Activated T-cell treated with anti-CD3 and anti-CD28 coated beads, Interleukin-2, amount 50 U/mL, for 48 hours (primary cell): ENCODE measurements at places on chromosomes 6 and 20.

DNA sequence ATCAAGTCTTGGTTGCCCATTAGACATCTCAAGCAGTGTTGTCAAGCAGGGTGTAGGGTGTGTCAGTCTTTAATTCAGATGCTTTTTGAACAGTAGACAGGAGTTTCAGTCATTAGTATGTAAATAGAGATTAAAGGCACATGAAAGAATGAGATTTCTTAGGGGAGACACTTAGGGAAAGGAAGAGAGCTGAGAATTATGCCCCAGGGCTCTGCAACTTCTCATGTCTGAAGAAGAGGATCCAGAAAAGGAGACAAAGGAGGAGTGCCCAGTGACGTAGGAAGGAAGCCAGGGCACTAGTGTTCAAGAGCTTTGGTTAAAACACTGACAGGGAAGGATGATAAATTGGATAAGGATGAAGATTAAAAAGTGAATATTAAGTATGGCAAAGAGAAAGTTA, 569.7 kb downstream of the NKAIN2 start:
- no peak for DNase-seq

DNA sequence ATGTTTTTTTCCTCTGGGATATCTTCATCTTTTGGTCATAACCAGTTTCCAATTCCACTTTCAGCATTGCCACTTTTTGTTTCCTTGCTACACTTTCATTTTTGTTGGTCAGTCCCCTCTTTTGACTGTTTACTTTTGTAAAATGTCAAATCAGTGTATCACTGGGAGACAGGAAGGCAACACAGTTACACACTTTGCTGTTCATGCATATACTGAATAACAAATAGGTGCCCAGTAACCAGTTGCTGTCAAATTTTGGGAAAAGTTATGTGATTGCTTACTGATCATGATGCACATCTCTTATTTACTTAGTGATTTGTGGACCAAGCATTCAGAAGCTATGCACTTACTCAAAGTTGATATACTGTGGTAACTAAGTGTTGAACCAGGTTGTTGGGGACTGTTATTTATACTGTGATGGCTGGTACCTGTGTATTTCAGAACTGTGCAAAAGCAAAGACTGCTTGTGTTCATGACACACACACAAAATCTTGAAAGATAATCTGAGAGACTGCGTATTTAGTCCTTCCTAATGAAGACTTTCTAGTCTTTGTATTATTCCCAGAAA, 41.0 kb downstream of the ZNF292 start:
- no peak for DNase-seq

GRCh38 chr6:78324213-78324612, 543.1 kb upstream of the IRAK1BP1 start:
- DNase-seq, result no peak

DNA sequence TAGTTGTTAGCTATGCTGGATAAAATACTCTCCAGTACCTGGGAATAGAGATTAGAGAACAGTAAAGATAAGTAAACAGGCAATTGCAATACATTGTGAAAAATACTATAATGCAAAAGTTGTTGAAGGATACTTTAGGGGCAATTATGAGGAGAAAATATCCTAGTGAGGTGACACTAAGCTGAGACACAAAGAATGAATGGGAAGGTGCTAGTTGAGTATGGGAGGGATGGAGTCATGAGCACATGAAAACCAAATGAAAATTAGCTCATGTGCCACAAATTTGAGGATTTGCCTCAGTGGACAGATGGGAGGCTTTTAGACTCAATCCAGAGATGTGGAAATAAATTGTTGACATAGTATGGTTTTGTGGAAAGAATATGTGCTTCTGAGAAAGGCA, 370.5 kb upstream of the MMS22L start:
- no peak for DNase-seq

DNA sequence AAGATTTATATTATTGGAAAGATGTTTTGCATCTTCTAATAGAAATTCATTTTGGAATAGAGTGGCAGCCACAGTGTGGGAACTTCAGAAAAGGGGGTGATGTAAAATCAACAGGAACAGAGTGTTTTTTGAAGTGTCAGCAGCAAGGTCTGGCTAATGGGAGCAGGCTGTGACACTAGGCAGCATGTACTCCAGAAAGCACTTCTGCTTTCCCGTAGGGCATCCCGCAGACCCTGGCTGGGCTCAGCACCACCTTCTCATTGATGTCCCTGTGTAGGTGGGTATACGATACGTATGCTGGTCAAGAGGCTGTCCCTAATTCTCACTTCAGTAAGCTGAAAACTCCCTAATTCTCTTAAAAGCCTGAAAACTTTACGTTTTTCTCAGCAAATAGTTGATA, 74.7 kb downstream of the EYA4 start:
- no peak for DNase-seq

DNA sequence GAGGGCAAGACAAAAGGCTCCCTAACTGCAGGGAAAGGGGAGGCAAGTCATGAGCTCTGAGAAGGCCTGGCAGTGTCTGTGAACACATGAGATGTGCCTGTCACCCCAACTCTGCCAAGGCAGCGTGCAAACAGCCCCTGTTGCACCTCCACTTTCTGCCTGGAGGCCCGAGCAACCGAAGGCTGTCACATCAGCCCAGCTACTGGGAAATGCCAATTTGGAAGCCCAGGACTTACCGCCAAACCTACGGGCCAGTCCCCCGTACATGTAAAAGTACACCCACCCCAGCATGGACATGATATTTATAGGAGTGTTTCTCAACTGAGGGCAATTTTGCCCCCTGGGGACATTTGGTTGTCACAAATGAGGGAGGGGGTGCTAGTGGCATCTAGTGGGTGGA, 27.3 kb upstream of the RPP40 start:
- no peak for DNase-seq

DNA sequence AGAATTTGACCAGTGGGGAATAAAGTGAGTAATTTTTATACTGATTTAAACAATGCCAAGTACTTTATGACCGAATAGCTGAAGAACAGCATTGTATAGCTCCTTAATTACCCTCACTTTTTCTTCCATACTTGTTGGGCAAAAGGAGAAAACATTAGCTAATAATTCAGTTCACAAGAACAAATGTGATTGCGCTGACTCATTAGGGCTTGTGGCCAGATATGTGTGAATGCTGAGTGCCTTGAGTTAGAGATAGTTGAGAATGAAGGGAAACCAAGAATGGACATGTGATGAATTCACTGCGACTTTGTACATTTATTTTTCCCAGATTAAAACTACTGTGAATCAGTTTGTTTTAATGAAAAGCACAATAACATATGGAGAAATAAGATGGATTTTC, 669.4 kb downstream of the TFAP2A start:
- DNase-seq, result no peak

DNA sequence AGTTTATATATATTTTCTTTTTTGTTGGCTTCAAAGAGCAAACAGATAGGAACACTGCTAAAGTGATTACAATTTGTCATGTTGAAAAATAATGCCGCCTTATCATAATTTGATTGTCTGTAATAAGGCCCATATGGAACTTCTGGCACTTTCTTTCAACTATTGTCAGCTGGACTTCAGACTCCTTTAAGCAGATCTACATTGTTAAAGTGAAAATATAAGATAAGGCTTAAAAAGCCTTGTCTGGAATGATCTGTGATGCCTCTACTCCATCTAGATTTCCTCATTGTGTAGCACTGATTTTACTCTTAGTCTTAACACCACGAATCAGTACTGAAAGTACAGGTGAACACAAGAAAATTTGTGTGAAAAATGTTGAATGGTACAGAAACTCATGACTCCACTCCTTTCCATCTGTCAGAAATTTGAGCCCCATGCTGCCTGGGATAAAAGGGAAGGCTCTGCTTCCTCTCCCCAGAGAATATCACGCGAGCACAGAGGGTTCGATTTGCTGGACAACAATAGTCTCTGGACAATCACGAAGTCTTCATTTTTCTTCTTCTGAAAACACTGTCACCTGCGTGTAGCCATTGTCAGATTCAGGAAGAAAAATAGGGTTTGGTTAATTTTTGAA, 56.0 kb downstream of the BCAS1 start:
- no peak for DNase-seq

GRCh38 chr6:154572556-154572955, 62.1 kb upstream of the CNKSR3 start:
- DNase-seq, result no peak

DNA sequence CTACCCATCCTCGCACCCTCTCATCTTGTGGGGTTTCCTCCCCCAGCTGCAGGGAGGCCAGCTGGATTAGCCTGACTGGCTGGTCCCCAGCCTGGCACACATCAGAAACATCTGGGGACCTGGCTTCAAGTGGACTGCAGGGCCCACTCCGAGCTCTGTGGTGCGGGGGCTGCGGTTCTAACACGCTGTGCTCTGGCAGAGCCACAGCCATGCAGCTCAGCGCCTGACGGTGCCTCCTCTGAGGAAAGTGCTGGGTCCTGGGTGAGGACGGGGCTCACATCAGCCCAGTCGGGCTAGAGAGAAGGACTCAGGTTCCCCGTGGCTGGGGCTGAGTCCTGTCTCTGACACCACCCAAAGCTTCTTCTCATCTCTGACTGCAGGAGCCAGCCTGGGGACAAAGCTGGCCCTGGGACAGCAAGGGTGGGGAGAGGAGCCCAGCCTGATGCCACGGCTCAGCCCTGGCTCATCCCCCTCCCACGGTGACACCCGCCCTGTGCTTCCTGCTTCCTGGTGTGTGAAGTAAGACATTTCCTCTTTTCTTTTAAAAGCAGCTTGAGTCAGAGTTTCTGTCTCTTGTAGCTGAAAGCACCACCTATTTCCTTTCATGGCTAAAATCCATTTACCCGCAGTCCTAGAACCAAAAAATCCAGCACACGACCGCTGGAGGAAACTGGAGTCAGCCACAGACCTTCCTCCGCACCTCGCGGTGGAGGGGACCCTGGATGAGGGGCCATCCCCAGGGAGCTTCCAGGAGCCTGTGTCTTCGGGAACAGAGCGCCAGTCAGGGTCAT, 127.4 kb upstream of the AFDN start:
- DNase-seq, result peak; percentile 68

DNA sequence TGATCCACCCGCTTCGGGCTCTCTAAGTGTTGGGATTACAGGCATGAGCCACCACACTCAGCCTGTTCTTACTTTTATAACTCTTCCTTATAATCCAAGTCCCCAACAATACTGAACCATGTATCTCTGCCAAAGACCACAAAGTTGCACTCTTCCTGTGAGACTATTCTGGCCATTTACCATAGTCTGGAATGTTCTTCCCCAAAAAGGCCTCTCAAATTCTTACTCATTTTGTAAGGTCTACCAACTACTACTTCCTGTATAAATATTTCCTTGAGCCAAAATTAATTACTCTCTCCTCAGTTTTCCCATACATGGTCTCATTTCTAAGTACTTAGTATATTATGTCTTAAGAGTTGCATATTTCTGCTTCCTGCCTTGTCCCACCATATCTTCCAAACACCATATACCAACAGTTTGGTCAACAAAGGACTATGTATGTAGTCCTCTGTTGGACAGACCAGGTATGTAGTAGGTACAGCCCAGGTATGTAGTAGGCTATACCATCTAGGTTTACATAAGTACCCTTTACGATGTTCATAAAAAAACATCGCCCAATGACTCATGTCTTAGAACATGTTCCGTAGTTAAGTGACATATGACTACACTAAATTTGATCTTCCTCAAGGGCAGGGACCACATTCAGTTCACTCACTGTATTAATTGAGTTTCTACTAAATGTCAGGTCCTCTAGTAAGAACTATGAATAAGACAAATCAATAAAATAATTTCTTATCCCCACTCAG, 22.0 kb downstream of the RANBP9 start:
- DNase-seq, result no peak
